ENCODE measurements at places on chromosomes 1 and 21.

DNA sequence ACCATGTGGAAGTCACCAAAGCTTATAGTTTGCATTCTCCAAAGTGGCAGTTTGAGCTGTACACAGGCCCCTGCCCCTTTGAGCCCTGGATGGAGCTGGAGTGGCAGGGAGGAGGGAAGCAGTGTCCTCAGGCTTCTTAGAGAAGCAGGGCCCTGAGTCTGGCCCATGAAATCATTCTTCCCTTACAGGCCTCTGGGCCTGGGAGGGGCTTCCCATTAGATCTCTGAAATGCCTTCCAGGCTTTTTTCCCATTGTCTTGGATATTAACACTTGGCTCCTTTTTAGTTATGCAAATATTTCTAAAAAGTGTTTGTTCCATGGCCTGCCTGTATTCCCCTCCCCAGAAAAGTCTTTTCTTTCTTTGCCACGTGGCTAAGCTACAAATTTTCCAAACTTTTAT is 10.0 kb upstream of the TRIM67 start:
- no peak for DNase-seq

GRCh38 chr1:150511985-150512660 is 3.4 kb upstream of the FALEC start:
- no peak for DNase-seq

- DNase-seq, result no peak
Measured at GRCh38 chr1:54317084-54317483, 89.1 kb downstream of the SSBP3 start.

DNA sequence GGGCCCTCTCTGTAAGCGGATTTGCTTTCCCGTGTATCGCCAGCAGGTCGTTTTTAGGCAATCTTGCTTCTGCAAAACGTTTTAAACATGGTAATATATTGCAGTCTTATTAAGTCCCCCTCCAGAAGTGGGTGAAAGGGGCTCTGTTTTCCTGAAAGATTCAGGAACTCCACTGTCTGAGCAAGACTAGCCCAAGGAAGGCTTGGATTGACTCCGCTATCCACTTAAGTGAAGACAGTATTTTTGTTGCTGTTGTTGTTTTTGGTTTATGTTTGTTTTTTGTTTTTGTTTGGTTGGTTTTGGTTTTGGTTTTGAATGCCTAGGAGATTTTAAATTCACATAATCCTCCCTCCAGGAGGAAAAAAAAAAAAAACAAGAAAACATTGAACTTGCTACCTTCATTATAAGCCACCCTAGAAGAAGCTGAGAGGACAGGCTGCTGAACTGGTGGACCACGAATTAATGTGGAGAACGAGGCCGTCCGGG is 29.1 kb upstream of the NFIA start:
- no peak for DNase-seq

- no peak for DNase-seq
Measured at GRCh38 chr1:236887081-236887480, 92.0 kb downstream of the MTR start.

- DNase-seq, result no peak
Measured at GRCh38 chr1:225514671-225515081, 86.8 kb upstream of the LBR start.
